ENCODE measurements at places on chromosomes 1 and 21.
A peak's percentile ranks its signal among the peaks of the same experiment; 100 is the strongest.

GRCh38 chr1:8202182-8202905 is 115.6 kb upstream of the SLC45A1 start:
- peak; percentile 87 for DNase-seq

DNA sequence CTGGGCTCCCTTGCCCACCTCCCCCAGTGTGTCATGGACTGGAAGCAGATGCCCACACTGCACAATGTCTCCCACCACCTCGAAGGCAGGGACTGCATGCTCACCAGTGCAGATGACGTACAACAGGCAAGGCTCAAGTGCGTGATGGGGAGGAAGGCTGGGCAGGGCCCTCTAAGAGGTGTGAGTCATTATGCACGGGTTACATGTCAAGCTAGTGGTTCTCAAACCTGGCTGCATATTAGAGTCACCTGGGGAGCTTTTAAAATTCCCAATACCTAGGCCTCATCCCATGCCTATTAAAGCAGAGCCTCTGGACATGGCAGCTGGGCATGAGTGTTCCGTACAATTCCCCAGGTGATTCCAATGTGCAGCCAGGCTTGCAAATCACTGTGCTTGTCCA is 137.9 kb upstream of the NGF start:
- DNase-seq: no peak

DNA sequence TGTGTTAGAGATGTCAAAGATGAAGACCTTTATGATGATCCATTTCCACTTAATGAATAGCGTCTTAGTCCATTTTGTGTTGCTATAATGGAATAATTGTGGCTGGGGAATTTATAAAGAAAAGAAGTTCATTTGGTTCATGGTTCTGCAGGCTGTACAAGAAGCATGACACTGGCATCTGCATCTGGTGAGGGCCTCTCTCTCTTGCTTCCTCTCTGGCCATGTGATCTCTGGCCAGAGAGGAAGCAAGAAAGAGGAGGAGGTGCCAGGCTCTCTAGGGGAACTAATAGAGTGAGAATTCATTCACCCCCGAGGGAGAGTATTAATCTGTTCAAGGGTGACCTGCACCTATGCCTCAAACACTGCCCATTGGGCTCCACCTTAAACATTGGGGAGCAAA is 242.8 kb downstream of the DISC1 start:
- no peak for DNase-seq

DNA sequence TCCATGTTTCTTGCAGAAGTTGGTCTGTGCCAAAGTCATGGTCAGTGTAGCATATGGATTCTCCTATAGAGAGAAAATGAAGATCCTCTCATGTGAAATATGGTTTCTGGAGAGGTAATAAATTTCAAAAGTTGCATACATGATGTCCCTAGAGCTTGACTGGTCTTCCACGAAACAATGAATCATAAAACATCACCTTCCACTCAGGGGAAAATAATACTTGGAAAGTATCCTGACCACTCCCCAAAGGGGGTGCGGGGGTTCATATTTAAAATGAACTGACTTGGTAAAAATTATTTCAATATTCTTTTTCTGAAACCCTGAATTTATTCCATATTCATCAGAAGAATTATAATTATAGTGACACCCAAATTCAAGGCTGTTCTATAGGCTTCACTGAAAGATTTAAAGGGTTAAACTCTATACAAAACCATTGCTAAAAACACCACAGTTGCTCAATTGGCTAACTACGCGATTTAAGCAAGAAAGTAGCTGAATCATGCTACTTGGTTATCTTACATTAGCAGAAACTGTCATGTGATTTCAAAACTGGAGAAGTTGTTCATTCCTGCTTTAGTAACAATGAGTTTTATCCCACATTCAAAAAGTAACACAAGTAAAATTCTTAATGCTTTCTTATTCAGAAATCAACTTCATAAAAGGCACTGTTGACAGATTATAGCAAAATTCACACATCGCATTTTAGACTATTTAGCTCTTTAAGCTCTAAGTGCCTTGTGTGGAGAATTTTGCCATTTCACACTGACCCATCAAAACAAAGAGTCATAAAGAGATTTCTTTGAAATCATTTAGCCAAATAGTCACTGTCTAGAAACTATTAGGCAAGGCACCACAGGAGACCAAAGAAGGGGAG is 5.3 kb downstream of the CREG1 start:
- peak; percentile 29 for DNase-seq

GRCh38 chr1:195831789-195832188 is 776.5 kb downstream of the KCNT2 start:
- DNase-seq: no peak

GRCh38 chr1:174785510-174785909 is 214.2 kb upstream of the CACYBP start:
- DNase-seq: no peak

- DNase-seq: no peak
Measured at GRCh38 chr1:14652840-14653239, 54.4 kb downstream of the KAZN start.

GRCh38 chr21:44402323-44403105 is 49.1 kb downstream of the TRPM2 start:
- DNase-seq: no peak

GRCh38 chr1:204225841-204226735 is 12.3 kb upstream of the GOLT1A start:
- DNase-seq: no peak

Measured in AG08396 (cell line).